Activated CD4-positive, alpha-beta T cell treated with anti-CD3 and anti-CD28 coated beads, Interleukin-2, amount 50 U/mL, for 1 hour (primary cell): ENCODE measurements at places on chromosomes 11 and 22.

GRCh38 chr22:36881504-36882245 lies 20.9 kb downstream of the NCF4 start:
- no peak for DNase-seq

GRCh38 chr11:2901854-2902783 lies 16.5 kb upstream of the CDKN1C start:
- peak; percentile 87 for DNase-seq

GRCh38 chr11:116224154-116224888 lies 548.5 kb downstream of the BUD13 start:
- peak; percentile 12 for DNase-seq

DNA sequence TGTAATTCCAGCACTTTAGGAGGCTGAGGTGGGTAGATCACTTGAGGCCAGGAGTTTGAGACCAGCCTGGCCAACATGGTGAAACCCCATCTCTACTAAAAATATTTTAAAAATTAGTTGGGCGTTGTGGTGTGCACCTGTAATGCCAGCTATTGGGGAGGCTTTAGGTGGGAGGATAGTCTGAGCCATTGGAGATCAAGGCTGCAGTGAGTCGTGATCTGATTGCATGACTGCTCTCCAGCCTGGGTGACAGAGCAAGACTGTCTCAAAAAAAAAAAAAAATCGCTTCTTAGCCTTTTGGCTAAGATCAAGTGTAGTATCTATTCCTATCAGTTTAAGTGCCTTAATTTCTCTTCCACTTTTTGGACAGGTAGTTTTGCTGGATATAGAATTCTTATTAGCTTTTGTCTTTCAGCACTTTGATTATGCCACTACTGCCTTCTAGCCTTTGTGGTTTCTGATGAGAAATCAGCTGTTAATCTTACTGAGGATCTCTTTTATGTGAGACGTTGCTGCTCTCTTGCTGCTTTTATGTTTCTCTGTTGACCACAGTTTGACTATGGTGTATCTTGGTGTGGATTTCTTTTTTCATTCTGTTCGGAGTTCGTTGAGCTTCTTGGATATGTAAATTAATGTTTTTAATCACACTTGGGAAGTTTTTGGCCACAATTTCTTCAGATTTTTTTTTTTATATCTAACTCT lies 24.7 kb downstream of the CHEK1 start:
- DNase-seq: no peak

GRCh38 chr11:72863916-72864315 lies 49.7 kb downstream of the ATG16L2 start:
- DNase-seq: no peak

DNA sequence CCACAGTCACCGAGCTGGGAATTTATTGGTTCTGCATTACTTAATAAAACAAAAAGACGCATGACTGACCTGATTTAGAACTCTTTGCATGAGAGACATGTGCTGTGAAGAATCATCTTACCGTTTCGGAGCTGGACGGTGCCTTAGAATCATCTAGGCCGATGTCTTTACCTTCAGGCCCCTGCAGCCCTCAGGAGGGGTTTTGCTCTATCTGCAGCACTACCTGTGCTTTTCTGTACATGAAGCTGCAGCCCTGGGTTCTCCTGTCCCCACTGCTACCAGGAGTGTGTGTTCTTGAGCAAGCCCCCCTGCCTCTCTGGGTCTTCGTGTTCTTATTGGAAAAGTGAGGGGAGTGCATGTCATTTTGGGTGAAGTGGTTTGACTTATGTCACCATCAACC lies 94.0 kb upstream of the OR4B1 start:
- DNase-seq: no peak

DNA sequence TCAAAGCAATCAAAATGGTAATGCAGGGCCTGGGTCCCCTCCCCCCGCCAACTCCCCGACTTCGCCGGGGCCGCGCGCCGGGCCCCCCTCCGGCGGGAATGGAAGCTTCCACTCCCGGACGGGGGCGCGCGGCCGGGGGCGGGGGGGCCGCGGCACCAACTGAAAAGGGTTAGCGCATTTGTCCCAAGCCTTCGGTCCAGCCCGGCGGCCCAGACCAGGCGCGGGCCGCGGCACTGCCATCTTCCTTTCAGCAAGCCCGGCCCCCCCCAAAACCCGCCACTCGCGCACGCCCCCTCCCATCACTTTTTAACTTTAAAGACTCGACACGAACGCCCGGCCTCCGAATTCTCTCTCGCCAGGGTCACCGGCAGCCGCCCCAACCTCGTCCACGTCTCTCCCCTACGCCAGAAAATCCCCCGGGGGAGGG lies 2.8 kb downstream of the PHF21B start:
- DNase-seq: no peak

GRCh38 chr22:19005905-19006304 lies 69.8 kb upstream of the PRODH start:
- no peak for DNase-seq

DNA sequence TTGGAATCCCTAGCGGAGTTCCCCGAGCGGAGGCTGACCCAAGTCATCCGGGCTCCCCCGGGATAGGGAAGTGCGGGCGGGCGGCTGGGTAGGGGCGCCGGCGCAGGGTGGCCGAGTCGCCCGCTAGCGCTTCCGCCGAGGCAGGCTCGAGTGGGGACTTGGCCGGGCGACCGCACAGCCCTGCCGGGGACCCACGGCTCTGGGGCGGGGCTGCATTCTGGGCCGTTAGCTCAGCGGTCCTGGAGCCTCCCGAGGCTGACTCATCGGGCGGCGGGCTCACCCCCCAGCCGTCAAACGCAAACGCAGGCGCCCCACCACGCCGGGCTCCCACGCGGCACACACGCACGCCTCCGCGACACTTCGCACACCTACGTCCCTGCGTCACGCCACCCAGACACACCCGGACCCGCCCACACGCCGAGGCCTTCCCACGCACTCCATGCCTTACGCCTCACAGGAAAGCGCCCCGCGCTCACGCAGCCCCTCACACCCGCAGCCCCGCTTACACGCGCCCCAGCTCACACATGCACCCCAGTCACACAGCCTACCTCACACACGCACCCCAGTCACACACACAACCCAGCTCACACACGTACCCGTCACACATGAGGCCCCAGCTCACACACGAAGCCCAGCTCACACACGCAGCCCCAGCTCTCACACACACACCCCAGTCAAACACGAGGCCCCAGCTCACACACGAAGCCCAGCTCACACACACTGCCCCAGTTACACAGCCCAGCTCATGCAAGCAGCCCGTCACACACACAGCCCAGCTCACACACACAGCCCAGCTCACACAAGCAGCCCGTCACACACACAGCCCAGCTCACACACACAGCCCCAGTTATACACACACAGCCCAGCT lies 1.2 kb downstream of the PHLDB1 start:
- DNase-seq: peak; percentile 89

DNA sequence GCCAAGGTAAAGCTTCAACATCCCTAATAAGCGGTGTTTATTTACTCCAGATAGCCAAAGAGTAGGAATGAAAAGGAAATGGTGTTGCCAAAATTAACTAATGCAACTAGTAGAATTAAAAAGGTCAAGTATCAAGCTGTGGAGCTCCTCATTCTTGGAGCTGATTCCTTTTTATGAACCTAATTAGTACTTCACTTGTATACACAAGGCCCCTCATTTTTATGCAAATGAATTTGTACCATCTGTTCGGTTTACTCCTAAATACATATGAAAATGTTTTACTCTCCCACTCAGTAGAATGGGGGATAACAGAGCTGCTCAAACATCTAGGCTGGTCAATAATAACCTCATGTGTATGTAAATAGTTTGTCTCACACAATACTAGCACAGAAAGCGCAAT lies 426.4 kb upstream of the LUZP2 start:
- DNase-seq: no peak

DNA sequence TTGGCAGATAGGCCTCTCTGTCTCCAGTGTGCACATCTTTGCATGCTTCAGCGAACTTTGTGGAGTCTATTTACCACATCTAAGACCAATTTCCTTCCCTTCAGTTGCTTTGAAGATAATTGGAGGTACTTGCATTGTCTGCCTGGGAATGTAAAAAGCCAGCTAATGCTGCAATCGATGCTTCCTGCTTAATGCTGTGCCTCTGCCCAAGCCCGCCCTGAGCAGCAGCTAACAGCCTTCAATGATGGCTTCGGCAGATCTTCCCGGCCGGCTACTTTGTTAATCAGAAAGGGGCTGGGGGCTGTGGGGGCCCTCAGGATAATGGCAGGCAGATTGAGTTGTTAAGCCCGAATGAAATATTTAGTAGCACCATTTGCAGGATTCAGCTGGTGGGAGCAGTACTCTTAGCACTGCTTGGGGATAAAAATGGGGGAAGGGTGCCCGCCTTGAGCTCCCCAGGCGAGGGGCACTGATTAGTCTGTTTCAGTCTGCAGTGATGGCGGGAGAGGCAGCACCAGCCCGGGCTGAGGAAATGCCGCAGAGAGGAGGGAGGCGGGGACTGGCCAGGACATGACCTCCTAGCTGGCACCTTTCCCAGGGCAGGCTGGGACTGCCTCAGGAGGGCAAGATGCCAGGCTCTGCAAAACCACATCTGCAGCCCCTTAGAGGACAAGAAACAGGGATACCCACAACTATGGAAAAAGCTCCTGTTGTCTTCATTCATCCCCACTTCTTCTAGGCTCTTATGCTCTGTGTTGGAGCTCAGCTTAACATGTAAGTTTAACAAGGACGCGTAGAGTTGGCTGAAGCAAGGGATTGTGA lies 460.0 kb downstream of the BUD13 start:
- DNase-seq: no peak

- no peak for DNase-seq
Measured at GRCh38 chr11:78870655-78871054, 296.0 kb upstream of the NARS2 start.

- no peak for DNase-seq
Measured at GRCh38 chr11:82996966-82997606, 74.6 kb downstream of the RAB30 start.

- no peak for DNase-seq
Measured at GRCh38 chr11:27116684-27117083, 76.1 kb downstream of the BBOX1 start.

GRCh38 chr11:58807343-58807742 lies 37.2 kb downstream of the GLYATL2 start:
- no peak for DNase-seq

- no peak for DNase-seq
Measured at GRCh38 chr22:49589811-49590210, 237.9 kb downstream of the BRD1 start.

- DNase-seq: no peak
Measured at GRCh38 chr22:26159886-26160285, 9.4 kb upstream of the SEZ6L start.

- no peak for DNase-seq
Measured at GRCh38 chr22:35313311-35314121, 13.8 kb downstream of the TOM1 start.

DNA sequence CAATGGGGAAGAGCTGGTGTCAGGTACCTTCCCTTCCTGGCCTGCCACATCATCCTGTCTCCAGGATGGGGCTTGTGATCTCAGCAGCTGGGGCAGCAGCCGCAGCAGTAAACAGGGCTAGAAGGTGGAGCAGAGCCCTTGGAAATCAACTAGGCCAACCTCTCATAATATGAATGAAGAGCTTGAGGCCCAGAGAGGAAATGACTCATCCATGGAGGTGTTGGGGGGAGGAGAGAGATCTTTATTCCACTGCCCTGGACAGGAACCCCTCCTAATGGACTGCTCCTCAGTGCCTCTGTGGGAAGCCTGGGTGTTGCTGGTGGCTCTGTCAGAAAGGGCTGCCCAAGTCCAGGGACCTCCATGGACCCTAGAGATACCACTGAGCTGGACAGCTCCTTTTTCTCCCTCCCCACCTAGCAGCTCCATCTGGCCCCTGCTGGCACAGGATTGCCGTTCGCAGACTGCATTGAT lies 111.8 kb downstream of the OSBP2 start:
- DNase-seq: no peak

DNA sequence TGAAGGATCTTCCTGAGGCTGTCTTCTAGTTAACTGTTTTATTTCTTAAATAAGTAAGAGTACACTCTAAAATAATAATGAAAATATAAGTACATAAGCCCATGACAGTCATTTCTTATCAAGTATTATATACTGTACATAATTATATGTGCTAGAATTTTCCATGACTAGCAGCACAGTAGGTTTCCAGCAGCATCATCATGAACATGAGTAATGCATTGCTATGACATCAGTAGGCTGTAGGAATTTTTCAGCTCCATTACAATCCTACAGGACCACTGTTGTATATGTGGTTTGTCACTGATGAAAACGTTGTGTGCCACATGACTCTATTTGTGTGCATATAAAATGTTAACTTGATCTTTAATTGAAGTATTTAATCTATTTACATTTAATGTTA lies 22.0 kb downstream of the ZNF202 start:
- DNase-seq: no peak

DNA sequence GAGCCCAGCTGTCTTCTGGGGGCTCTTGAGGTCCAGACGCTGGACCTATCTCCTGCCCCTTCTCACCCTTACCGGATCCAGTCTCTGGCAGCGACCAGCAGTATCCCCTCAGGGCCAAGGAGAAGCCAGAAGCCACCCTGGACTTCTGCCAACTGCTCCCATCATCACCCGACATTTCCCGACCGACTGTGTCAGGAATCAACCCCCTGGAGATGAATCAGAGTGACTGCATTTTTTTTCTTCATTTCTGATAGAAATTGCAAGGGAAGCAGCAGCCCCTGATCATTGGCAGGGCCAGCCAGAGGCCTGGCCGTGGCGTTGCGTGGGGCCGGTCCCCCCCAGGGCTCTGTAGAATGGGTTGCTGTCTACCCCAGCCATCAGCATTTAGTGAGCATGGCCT lies 5.2 kb upstream of the LIF start:
- DNase-seq: no peak

- DNase-seq: no peak
Measured at GRCh38 chr11:27902981-27903624, 202.8 kb upstream of the BDNF start.

DNA sequence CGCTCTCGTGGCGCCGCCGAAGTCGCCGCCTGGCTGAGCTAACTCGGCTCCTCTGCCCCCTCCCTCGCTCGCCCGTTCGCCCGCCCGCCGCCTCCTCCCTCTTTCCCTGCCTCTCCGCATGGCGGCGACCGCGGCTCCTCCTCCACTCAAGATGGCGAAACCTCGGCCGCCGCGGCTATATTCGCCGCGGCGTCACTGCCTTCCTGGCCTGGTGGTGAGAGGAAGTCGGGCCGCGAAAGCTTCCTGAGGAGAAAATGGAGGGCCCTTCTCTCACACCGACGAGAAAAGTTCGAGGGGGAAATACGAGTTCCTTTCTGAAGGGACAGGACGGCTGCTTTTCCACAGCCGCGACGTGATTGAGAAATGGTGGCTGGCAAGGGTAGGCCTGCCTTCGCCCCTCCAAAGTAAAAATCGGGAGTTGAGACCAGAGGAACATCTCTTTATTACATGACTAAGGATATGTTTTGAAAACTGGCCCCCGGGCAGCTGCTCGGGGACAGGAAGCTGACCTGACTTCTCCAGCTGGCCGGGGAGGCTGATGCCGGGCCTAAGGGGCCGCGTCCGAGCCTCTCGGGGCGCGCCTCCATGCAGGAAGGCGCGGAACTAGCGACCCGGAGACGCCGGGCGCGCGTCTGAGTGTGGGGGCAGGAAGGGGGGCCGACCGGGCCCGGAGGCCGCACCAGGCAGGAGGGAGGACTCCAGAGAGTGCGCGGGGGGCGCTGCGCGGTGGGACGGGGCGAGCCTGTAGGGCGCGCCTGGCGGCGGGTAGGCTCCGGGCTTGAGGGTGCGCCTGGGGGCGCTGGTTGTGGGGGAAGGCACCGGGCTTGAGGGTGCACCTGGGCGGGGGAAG lies at the start of gene DDX6:
DDX6 (minus strand) TSS at position 54 of the 850 bp plus-strand sequence. CDS start 4,913 bp downstream, outside the sequence.
- peak; percentile 92 for DNase-seq
